ENCODE measurements at places on chromosomes 5 and 9.

GRCh38 chr5:10201223-10201868 lies 48.3 kb downstream of the ATPSCKMT start:
- no peak for DNase-seq

DNA sequence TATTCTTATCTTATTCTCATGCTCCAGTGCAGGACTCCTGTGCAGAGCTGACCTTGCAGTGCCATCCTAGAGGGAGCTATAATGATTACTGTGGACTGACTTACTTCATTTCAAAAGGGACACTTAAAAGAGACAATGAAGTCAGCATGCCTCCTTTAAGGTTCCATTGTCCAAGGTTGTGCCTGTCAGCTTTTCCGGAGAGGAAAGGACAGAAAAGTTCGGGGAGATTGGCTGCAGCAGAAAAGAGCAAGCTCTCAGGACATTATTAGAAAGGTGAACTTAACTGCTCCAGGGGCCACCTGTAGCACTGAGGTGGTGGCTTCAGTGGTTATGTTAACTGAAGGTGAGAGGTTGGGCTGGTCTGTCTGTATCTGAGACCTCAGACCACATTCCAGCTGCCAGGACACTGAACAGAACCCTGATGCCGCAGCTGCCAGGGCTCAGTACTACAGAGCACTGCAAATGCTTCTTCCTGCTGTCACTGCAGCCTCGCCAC lies 112.9 kb downstream of the ST8SIA4 start:
- DNase-seq, result no peak

GRCh38 chr5:39231705-39232525 lies 12.6 kb upstream of the FYB1 start:
- no peak for DNase-seq

DNA sequence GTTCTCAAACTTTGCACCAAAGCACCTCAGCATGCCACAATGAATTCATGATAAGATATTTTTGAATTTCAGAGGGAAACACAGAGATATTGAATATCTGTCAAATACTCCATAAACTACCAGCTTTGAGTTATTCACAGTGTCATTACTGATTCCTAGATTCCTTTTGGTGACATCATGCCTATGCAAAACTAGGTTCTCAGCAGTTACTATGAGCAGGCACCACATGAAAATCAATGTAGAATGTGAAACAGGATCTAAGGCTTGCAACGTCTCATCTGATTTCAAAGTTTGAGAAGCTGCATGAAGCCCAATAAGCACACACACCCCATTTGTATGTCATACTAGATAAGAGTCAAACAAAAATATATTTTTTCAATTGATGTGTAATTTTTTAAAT lies 426.5 kb downstream of the NR2F1-AS1 start:
- no peak for DNase-seq

DNA sequence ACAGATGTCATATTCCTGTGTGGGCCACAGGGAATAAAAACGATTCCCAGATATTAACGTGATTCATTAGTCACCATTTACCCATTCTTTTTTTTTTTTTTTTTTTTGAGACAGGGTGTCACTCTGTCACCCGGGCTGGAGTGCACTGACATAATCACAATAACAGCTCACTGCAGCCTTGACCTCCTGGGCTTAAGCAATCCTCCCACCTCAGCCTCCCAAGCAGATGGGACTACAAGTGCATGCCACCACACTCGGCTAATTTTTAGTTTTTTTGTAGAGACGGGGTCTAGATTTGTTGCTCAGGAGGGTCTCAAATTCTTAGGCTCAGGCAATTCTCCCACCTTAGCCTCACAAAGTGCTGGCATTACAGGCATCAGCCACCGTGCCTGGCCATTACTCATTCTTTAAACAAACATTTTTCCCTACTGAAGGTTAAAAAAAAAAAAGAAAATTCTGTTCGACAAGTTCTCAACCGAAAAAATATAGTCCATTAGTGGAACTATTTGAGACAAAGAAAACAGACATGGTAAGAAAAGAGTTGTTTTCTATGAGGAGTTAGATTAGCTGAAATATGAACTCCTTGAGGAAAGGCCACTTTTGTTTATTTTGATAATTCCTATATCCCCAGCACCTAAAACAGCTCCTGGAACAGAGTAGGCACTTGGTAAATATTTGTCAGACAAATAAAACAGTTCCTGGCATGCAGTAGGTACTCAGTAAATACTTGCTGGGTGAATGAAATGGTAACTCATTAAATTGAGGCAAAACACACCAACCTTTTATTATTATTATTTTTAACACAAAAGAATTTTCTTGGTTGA lies 32.1 kb upstream of the PDCL start:
- no peak for DNase-seq

DNA sequence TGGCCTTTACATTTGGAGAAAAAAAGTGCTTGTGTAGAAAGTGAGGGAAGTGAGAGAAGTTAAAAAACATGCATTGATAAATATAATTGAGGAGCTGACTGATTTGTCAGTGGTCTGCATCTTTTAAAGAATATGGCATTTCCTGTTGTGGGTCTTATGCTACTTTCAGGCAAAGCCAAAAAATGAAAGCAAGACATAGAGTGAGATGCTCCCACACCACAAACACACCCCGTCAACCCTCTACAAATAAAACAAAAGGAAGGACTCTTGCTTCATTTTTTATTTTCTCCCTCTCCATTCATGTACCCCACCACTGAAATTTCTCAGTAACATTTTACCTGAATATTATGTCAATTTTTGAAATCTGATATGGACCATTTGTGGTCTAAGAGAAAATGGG lies 22.1 kb upstream of the PLCXD3 start:
- no peak for DNase-seq

- DNase-seq, result no peak
These were observed 92.5 kb upstream of the ZNF366 start for GRCh38 chr5:72599519-72600370.

GRCh38 chr9:81559709-81560108 lies 129.6 kb downstream of the TLE1 start:
- DNase-seq, result no peak

DNA sequence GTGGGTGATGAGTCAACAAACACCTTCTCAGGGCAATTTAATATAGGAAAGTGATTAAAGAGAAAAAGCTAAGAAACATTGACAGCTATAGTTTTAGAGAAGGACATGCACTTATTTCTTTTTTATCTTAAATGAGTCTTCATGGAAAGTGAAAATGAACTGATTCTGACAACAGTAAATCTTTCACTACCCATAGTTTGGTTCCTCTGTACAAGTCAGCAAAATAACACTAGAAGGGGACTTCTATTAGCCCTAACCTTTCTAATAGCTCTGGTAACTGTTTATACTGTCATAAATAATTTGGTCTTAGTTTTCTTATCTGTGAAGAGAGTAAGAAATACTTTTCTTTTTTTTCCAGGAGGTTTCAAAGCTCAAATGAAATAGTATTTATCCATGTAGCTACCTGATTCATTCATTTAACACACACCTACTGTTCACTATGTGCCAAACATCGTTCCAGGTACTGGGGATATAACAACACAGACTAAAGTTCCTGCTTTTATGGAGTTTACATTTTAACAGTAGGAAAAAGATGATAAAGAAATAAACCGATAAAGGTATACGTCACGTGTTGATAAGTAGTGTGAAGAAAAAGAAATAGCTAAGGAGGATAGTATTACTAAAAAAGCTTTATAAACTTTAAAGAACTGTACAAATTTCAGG lies 148.2 kb downstream of the PCSK1 start:
- no peak for DNase-seq

GRCh38 chr5:146039420-146039819 lies 66.0 kb downstream of the PLAC8L1 start:
- no peak for DNase-seq

- no peak for DNase-seq
These were observed 295.7 kb downstream of the DNAH5 start for GRCh38 chr5:13648822-13649221.

GRCh38 chr9:35716230-35716629 lies 15.8 kb downstream of the TLN1 start:
- DNase-seq, result no peak

GRCh38 chr5:68329554-68330255 lies 114.1 kb downstream of the PIK3R1 start:
- no peak for DNase-seq

- no peak for DNase-seq
These were observed 2.4 kb downstream of the BBLN start for GRCh38 chr9:128162215-128163026.

GRCh38 chr5:173014671-173015070 lies 31.1 kb downstream of the ATP6V0E1 start:
- DNase-seq, result no peak

DNA sequence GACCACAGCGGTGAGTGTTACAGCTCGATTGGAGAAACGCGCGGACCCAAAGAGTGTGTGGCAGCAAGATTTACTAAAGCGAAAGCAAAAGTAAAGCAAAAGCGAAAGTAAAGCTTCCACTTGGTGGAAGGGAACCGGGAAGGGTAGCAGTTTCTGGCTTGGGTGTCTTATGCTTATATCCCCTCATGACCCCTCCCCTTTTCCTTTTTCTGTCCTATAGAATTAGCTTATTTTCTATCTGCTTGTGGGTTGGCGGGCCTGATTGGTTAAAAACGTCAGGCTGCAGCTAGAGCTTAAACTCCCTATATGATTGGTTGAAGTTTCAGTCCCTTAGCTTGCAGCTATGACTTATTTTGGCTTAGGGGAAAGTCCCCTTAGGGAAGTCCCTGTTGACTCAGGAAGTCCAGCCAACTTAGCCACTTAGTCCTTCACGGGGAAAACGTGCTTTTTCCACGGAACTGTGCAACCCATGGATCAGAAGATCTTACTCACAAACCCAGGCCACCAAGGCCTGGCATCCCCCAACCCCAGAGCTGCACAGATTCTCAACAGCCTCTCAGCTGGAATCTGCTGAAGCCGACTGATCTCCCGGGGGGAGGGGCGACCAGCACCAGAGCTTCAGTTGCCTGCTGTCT lies 114.2 kb upstream of the ADAMTS16 start:
- DNase-seq, result no peak

GRCh38 chr5:117504305-117504704 lies 929.7 kb upstream of the SEMA6A start:
- DNase-seq, result no peak

GRCh38 chr5:38099205-38100168 lies 158.9 kb upstream of the EGFLAM start:
- DNase-seq, result no peak

DNA sequence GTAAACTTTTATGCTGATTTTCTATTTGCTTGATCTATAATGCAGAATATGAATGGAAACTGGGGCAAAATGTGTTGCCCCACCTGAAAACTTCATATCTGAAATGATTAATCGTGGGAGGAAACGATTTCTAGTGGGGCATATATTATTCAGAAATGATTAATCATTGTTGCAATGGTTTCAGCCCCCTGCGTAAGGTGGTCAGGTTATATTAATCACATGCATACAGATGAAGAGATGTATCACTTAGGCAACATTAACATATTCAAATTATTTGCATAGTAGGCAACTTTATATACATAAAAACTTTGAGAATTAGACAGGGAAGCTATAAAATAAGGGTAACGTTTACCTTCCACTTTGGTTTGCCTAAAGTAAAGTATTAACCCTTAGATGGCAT lies 49.8 kb downstream of the LSM11 start:
- no peak for DNase-seq

- no peak for DNase-seq
These were observed 414.0 kb downstream of the NFIB start for GRCh38 chr9:13899924-13900323.

DNA sequence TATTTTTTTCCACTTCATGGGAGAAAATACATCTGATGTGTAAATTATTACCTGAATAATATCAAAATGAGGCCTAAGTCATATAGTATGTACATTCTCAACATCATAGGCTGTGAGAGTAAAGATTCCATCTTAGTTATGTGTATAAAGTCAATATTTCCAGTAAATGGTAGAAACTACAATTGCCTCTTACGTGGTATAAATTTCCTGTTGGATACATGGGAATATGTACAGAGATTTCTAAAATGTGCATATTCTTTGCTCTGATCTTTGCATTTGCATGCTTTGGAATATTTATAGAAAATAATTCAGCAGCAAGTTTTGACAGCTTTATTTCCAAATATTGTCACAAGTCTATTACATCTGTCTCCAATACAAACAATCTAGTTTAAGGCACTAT lies 78.8 kb downstream of the GABRB2 start:
- no peak for DNase-seq

DNA sequence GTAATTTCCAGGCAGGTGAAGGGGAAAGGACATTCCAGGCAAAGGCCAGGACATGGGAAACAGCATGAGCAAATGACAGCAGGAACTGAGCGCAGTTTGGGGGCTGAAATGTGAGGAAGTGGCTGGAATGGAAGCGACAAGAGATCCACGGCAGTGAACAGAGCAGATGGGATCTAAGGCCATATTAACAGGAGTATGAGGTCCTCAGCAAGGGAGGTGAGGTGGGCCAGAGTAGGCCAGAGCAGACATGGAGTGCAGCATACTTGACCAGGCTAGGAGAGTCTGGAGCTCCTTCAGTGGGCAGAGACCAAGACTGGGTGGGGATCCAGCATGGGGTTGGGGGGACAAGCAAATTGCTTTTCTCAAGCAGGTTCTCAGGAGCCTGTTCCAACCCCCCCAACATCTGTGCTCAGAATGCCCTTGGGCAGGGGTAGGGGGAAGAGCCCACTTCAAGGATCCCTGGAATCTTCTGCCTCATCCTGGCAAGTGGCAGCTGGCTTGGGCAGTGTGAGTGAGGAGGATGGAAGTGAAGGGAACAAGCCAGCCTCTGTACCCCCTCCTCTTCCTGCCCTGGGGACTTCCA lies 34.5 kb downstream of the DAB2IP start:
- DNase-seq, result no peak

DNA sequence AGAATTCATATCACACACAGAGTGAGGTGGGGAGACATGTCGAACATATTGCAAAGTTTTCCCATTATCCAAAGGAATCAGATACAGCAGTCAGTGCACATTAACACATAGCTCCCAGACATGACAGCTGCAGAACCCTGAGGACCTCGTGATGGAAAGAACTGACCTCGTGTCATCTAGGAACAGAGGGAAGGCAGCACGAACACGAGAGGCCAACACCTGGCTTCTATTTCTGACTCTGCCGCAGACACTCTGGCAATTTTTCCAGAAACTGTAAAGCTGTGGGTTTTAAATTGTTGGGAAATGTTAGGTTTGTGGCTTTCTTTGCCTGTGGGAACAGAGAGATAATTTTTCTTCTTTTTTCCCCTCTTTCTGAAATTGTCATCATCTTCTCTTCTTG lies 315.0 kb upstream of the PIK3R1 start:
- DNase-seq, result no peak

DNA sequence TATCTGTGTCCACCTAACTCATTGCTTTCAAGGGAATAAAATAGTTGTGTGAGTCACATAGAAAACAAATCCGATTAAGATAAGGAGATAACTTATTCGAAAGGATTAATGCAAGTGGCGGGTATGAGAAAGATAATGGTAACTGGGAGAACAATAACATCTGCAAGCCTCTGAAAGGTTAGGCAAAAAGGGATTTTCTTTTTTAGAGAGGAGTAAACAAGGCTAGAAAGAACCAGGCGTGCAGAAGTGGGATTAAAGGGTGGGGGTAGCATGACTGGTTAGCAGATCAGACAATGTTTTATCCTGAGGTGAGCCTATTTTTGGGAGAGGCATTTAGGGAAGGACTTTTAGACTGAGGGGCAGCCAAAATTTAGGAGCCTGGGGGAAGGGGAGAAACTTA lies 34.7 kb upstream of the JMY start:
- no peak for DNase-seq

- DNase-seq, result no peak
These were observed 27.6 kb upstream of the PSD2 start for GRCh38 chr5:139767960-139768359.
